ENCODE measurements at places on chromosomes 3 and 15. TPM values are rescaled to one million over a fixed set of nuclear protein-coding genes. Genes with fewer than 3 reads are reported as not detected.

DNA sequence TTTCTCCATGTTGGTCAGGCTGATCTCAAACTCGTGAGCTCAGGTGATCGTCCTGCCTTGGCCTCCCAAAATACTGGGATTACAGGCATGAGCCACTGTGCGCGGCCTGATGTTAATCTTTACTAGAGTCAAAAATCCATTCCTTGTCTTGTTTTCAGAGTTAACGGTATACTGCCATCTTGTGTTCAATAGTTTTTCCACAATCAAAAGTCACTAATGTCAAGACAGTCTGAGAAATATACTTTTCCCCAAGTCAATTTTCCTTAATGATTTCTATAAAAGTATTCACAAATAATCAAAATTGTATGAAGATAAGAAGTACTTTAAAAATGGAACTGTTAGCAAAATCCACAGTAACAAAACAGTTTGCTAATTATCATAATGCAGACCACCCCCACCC is 8.5 kb downstream of the CRBN start:
- DNase-seq = no peak

SCG5 gene
- total RNA-seq = 2.4 TPM

FANCD2OS gene
- not detected for total RNA-seq

ZNF860 gene
- total RNA-seq = 0.81 TPM

- DNase-seq = no peak
Measured at GRCh38 chr3:120370463-120370862, 21.3 kb upstream of the LRRC58 start.

- DNase-seq = no peak
Measured at GRCh38 chr3:69088063-69088462, 3.3 kb downstream of the ARL6IP5 start.

- DNase-seq = no peak
Measured at GRCh38 chr3:191139736-191140135, 59.3 kb upstream of the OSTN start.

PLA2G4E gene
- not detected for total RNA-seq

RARRES1 gene
- total RNA-seq = 63.8 TPM

OSTN gene
- not detected for total RNA-seq

- DNase-seq = no peak
Measured at GRCh38 chr15:51625236-51625635, 2.7 kb upstream of the DMXL2 start.

- DNase-seq = no peak
Measured at GRCh38 chr3:78258798-78259197, 1218.9 kb downstream of the ROBO2 start.

VWA5B2 gene
- total RNA-seq = not detected

DNA sequence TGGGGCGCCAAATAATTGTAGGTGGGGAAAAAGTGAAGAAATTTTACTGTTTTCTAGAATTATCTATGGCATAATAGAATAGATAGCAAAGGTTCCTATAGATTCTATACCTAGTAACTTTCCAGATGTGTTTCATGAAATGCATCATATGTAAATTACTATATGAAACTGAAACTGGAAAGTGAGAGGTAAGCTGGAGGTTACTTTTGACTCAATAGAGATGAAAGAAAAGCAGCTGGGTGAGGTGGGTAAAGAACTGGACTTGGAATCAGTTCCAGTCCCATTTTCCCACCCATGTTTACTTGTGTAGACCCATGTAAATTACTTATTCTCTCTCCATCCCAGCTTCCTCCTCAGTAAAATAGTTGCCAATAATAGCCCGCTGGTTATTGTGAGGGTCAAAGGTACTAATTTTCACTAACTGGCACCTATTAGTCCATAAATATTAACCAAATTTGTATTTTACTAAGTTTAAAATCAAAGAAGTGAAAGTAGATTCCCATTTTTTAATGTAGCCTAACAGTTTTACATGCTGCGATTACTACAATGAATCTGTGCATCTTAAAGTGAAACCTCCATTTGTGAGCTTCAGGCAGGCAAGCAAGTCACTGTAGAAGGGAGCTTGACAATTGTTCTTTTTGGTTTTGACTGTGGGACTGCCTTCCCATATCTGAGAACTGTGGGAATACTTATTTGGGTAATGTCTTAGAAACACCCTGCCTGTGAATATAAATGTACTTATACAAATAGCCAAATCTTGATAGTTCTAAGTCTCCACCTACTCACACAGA is 312.1 kb downstream of the SLC9A9 start:
- DNase-seq = no peak

- DNase-seq = no peak
Measured at GRCh38 chr3:134104031-134104430, 74.3 kb upstream of the SLCO2A1 start.

- DNase-seq = no peak
Measured at GRCh38 chr3:27723815-27724458, 1.8 kb upstream of the EOMES start.

VEPH1 gene
- total RNA-seq = 0.21 TPM

GRCh38 chr15:81785679-81786078 is 260.1 kb downstream of the MEX3B start:
- DNase-seq = no peak

DNA sequence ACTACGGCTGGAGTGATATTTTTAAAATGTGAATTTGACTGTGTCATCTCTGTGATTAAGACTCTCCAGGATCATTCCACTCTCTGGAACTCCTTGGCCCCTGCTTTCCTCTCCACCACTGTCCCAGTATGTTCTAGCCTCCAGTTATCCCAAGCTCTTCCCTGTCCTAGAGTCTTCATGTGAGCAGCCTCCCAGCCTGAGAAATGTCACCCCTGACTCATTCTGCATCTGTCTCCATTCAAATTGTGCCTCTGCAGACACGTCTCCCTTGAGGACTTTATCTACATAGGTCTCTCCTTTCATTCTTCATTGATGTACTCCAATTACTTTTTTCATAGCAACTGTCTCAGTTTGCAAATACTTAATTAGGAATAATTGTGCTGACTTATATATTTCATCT is 317.7 kb upstream of the ADAMTS9 start:
- no peak for DNase-seq

- DNase-seq = no peak
Measured at GRCh38 chr15:79003896-79004295, 59.0 kb upstream of the CTSH start.

GRCh38 chr3:81105789-81106488 is 655.5 kb downstream of the GBE1 start:
- no peak for DNase-seq

GRCh38 chr3:52153389-52154096 is 680 bp downstream of the POC1A start:
- no peak for DNase-seq

DNA sequence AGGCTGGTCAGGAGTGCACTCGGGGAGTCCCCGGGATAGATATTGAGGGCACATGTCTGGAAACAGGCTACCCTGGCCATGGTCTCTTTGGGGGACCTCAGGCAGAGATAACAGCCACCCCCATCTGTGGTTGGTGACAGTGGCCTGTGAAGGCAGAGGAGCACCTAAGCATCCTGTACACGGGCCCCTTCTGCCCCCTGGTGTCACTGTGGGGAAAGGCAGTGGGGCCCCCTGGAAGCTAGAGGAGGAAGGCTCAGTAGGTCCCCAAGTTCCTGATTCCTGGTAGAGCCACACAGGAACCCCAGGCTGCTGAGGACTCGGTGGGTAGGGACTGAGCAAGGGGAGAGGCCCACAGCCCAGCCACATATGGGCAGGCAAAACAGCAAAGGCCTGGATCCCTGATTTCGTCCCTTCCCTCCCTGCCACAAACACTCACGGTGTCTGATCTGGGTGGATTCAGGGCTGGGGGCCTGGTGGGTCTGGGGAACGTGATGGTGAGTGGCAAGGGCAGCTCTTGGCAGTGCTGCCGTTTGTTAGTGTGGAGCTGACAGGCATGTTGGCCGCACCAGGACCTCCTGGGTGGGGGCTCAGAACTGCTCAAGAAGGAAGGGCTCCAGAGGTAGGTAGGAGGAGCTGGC is 14.1 kb upstream of the CXCR6 start:
- no peak for DNase-seq

GRCh38 chr3:151998744-151999143 is 125.3 kb downstream of the SUCNR1 start:
- DNase-seq = no peak

DNA sequence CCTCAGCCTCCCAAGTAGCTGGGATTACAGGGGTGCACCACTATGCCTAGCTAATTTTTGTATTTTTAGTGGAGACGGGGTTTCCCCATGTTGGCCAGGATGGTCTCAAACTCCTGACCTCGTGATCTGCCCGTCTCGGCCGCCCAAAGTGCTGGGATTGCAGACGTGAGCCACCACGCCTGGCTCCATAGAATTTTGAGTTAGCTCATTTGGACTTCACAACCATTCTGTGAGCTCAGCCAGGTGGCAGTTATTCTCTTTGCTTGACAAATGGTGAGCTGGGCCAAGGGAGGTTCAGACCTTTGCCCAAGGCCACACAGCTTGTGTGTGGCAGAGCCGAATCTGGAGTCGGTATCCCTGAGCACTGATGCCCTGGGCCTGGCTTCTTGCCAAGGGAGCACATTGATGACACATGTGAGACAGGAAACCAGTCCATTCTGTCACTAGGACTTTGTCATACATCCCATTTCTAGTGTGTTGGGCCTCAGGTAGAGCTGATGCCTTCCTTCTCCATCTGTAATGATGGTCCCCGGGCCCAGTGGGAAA is 17.6 kb downstream of the PODXL2 start:
- no peak for DNase-seq

DNA sequence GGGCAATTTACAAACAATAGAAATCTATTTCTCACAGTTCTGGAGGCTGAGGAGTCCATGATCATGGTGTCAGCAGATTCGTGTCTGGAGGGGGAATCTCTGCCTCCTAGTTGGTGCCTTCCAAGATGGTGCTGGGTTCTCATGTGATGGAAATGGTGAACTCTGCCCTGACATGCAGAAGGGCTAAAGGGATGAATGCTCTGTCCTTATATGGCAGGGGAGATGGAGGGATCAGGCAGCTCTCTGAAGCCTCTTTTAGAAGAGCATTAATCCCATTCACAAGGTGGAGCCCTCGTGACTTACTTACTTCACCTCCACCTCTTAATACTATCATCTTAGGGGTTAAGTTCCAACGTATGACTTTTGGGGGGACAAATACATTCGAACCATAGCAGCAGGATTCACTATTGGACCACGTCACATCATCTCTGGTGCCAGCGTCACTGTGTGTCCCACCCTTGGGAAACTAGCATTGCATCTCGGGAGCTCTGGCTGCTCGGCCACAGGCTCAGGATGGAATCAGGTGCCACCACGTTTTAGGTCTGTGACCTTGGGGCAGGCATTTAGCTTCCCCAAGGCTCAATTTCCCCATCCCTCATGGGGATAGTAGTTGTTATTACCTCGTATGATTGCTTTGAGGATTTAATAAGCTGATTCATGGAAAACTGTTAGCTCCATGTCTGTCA is 53.0 kb downstream of the SV2B start:
- DNase-seq = no peak

DNA sequence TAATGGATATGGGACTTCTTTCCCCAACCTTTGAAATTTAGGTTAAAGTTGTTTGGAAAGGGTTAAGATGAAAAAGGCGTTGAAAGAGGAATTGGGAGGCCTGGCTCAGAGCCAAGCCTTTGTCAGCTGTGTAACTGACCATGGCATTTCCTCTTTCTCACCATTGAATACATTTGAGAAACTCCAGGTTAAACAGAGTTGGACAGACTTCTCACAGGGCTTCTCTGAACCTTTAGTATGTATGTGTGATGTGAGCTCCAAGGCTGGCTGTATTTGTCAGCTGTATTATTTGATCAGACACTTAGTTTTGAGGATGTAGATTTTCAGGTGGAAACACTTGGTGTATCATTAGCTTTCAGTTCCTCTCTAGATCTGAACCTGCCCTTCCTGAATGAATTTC is 136.4 kb upstream of the GOLGA6L4 start:
- DNase-seq = no peak

DNA sequence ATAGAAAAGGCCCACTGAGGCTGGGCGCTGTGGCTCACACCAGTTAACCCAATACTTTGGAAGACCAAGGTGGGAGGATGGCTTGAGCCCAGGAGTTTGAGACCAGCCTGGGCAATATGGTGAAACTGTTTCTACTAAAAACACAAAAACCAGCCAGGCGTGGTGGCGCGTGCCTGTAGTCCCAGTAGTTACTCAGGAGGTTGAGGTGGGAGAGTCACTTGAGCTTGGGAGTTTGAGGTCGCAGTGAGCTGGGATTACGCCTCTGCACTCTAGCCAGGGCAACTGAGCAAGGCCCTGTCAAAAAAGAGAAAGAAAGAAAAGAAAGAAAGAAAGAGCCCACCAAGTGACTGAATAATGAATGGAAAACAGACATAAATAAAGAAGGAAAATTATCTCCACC is 32.0 kb downstream of the TAMM41 start:
- DNase-seq = no peak

- no peak for DNase-seq
Measured at GRCh38 chr3:64088408-64089205, 65.3 kb upstream of the PSMD6 start.

JMJD7 gene
- 11.3 TPM for total RNA-seq

DNA sequence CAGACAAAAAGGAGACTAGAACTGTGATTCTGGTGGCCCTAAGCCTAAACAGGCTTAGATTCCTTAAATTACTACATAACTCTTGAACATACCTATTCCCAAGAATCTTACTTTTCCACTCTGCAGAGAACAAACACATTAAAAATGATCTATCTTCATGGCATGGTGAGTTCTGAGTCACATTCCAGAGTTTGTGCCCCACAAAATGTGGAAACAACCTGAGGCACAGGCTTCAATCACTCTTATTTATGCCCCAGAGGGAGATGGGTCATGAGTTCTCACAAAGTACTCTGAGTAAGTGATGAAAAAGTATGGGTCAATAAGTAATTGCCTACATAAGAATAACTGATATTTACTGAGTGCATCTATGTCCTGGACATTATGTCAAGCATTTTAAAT is 137.5 kb upstream of the SLC2A2 start:
- DNase-seq = no peak

GRCh38 chr3:195040094-195040493 is 230.9 kb downstream of the XXYLT1 start:
- no peak for DNase-seq

DNA sequence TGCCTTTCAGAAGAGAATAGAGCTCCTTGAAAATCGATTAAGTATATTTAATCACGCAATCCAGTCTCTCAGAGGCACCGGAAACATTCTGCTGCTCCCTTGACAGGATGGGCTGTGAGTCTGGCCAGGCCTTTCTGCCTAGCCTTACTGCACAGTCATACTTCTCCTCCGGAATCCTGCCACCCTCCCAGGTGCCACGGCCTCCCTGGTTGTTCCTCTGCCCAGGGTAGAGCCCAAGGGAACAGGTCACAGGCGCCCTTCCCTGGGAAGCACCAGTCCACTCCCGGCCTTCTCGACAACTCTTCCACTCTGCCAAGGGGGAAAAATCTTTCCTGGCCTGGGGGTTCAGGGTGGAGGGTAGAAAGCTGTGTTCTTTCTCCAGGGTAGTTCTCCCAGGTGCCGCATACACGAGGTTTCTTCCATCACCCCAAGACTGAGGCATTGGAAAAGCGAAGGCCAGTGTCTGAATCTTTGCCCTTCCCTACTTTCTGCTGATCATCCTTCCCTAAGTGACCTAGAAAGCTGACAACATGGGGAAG is 17.4 kb upstream of the SYNM start:
- DNase-seq = no peak

CGNL1 gene
- total RNA-seq = 33.5 TPM

GRCh38 chr15:97096303-97096835 is 765.9 kb downstream of the NR2F2 start:
- no peak for DNase-seq

Measured in thoracic aorta (tissue), 2 donors.